ENCODE measurements at places on chromosomes 7 and 10.

GRCh38 chr10:103442031-103442461, 10.1 kb downstream of the CALHM2 start:
- no peak for DNase-seq

DNA sequence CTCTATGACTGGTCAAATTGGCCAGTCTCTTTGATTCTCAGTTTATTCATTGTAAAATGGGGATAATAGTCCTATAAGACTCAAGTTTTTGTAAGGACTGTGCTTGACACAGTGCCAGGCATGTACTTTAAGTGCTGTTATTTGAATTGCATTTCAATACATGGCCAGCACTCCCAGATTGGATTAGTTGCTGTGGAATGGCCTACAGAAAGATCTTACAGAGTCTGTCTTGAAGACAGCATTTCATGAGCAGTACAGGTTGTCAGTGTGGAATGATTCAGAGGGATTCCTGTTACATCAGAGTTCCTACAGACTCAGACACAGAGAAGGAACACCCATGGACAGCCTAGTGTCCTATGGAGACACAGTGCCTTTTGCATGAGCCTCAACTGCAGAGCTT, 238.1 kb upstream of the BMPER start:
- DNase-seq: no peak

DNA sequence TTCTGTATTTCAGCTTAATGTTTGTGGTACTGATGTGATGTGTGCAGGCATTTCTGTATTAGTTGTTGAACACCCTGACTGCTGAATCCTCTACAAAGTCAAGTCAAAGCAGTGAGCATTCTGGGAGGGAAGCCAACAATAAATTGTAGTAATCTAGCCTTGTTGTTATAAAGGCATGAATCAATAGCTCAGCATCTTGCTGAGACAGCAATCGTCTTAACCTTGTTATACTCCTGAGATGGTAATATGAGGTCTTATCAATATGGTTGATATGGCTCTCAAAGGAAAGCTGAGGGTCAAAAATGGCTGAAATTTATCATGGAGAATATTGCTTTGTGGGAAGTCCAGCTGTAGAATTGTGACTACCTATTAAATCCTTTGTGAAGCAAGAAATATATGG, 299.4 kb downstream of the DNAJB9 start:
- no peak for DNase-seq

GRCh38 chr7:140367528-140367927, 30.8 kb downstream of the SLC37A3 start:
- no peak for DNase-seq

GRCh38 chr10:105187243-105187642, 546.2 kb downstream of the SORCS3 start:
- no peak for DNase-seq

DNA sequence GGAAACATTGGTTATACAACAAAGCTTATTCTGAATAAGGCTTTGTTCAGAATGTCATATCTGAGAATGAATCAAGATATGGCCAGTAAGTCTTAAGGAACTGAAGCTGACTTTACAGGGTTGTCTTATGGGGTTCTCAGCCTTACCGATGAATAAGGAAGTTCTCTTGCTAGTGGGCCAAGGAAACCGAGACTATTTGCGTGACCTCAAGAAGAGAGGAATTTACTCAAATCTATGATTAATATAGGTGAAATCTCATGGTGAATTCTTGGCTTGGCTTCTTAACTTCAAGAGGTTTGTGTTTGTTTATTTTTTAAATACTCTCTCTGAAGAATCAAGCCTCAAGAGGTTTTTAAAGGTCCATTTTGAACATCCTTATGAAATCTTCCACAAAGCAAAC, 4.7 kb upstream of the MRLN start:
- DNase-seq: no peak

DNA sequence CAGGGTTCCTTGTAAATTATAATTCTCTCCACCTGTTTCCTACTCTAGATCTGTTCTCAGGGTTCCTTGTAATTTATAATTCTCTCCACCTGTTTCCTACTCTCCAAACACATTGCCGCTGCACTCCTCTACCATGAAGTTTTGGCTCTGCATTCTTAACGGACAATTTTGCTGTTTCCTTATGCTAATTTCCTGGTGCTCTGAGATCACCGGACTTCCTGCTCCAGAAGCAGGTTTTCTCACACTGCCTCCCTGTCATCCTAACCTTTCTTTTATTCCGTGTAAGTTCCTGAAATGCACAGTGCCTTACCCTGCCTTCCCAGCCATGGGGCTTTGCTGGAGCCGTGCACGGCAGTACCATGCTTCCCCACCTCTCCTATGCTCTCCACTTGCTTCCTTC, 256.8 kb downstream of the PLXNA4 start:
- DNase-seq: no peak

DNA sequence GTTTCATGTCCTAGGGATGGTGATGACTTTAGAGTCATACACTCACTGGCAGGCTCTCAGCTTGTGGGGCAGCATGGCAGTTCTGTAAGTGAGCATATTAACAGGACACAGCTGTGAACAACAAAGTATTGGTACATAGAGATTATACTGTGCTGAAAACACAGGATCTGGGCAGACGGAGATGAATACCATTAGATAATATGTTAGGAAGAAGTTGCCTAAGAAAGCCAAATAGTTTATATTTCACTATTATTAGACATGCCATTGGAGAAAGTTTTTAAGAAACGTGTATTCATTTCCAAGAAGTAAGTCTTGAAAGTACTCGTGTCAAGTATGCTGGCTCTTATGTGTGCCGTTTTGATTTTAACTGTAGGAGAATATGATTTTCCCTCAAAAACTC, 274.5 kb downstream of the INHBA start:
- DNase-seq: no peak

DNA sequence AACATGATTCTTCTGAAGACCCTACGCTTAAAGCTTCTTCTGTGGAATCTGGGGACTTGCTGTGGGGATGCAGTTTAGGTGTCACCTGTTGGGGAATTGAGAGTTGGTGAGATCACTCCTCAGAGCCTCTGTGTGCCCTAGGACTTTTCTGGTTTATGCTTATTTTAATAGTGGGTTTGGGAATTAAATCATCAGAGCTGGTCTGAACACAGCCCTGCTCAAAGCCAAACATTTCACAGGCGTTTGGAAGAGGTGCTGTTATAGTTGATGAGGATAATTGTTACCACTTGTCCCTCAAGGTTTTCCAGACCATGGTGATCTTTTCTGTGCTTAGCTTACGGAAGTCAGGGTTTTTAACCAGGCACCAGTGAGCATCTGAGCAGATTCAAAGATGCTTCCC, 106.1 kb downstream of the EBLN1 start:
- DNase-seq: no peak

GRCh38 chr7:7812112-7812511, 93.7 kb upstream of the RPA3 start:
- no peak for DNase-seq

Measured in DMS79 (cell line).